ENCODE measurements at places on chromosomes 4 and X.

GRCh38 chr4:5267408-5267807, 216.1 kb downstream of the STK32B start:
- DNase-seq: no peak

DNA sequence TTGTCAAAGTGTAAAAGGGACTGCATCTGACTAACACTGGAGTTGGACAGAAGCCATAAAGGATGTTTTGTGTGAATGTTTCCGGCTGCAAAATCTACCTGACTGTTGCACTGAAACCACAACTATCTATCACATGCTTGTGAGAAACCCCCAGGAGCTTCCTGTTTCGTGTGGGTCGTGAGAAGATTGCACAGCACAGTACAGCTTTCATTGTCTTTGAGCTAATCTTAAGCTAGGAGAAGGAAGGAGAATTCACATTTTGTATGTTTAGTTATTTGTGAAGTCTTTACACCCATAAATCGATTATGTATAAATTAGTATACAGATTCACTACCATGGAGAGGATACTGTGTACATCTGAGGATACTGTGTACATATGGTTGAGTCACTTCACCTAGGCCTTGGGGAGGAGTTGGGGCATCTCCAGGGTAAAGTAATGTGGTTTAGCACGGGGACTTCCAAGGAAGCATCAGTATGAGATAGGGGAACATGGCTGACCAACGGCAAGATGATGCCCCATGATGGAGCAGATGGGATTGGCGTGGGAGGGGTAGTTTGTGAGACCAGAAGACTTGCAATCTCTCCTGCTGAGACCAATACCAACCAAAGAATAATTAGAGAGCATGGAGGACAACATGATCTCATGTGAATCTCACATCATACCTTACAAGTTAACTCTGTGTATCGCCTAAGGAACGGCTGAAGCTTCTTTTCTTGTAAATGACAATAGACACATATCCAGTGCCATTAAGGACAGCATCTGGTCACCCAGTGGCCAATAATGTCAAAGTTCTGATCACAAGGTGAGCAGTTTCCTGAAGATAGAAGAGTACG, 43.1 kb upstream of the FAM9C start:
- no peak for DNase-seq

- DNase-seq: no peak
Measured at GRCh38 chr4:118357601-118358000, 4.8 kb upstream of the PRSS12 start.

DNA sequence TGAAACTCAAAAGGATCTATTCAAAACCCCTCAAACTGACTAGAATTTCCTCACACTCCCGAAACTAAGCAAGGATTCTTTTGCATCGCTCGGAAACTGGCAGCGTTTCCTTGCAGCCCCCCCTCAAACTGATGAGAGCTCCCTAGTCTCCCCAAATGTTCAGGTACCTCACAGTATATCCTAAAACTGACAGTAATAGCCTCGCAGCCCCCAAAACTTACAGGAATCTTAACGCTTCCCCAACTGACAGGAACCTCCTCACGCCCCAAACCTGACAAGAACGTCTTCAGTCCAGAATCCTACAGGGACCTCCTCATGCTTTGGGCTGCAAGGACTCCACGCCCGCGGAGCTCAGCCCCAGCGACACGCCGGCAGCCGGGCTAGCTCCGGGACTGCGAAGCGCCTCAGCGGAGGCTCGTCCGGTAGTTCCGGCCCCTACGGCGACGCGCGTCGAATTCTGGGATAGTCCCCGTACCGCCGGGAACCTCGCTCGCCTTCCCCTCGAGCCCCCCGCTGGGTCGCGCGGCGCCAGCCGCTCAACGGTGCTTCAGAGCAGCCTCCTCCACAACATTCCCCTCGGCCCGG, 640 bp downstream of the PHF8 start:
- peak; percentile 22 for DNase-seq

DNA sequence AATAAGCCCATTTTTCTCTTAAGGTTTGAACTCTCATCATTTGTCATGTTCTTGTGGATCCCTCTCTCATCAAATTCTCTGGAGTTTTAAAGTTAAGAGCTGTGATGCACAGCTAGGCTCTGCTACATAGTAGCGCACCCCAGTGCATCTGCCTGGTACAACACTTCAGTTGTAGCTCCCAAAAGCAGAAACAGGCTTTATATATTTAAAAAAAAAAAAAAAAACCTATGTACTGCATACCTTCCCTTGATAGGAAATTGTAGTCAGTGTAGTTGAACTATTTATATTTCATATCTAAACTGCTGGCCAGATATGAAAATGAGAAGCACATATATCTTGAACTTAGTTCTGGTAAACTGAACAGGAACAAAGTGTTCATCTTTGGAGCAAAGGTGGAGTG, 131.4 kb downstream of the KLHL13 start:
- no peak for DNase-seq

- DNase-seq: no peak
Measured at GRCh38 chrX:115913575-115913974, 257.0 kb upstream of the AGTR2 start.

- no peak for DNase-seq
Measured at GRCh38 chr4:89834486-89835209, 2.3 kb downstream of the SNCA start.

Measured in activated T-helper 1 cell treated with anti-CD3 and anti-CD28 coated beads, Interleukin-2, amount 50 U/mL, for 16 hours (primary cell).